ENCODE measurements at places on chromosomes 2 and 18.

GRCh38 chr2:118807668-118808428 is 39.6 kb downstream of the EN1 start:
- DNase-seq: no peak

GRCh38 chr2:20484810-20485611 is 38.1 kb downstream of the RHOB start:
- DNase-seq: no peak

GRCh38 chr2:143732871-143733270 is 603.7 kb downstream of the ARHGAP15 start:
- DNase-seq: no peak

- no peak for DNase-seq
Measured at GRCh38 chr18:39959839-39960238, 1995.2 kb upstream of the PIK3C3 start.

DNA sequence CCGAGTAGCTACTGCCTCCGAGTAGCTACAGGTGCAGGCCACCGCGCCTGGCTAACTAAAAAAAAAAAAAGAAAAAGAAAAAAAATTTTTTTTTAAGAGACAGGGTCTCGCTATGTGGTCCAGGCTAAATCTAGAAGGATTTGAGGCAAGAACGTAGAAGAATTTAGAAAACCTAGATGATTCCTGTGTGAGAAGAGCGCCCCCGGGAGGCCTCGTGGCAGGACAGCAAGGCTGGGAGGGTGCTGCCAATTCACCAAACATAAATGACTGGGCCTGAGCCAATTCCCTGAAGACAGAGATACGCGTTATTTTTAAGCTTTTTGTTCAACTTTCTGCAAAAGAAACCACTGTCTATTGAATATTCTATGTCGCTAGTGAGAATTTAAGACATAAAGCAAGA is 90.1 kb upstream of the TGFA start:
- DNase-seq: peak; percentile 24

GRCh38 chr2:234631646-234632514 is 135.0 kb upstream of the ARL4C start:
- no peak for DNase-seq

DNA sequence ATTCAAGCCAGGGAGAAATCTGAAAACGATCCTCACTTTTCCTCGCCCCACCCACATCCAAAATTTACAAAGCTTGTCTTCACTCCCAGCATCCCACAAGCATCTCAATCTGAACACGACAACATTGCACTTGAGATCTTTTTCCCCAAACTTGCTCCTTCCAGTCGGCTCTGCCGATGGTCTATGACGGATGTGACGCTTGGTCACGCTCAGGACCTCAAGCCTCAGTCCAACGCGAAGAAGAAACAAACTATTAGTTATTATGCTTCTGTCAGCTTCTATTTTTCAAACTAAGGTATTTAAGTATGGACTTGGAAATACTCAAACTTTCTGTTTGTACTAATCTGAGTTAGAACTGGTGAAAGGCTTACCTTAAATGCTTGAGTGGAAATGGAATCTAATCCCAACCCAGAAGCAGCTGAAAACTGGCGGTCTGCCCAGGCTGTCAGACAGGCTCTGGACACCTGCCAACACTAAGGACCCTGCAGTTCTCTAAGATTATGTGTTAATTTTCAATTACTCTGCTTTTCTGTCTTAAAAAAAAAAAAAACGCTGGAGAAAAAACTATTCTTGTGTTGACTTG is 132.1 kb upstream of the DNMT3A start:
- no peak for DNase-seq

DNA sequence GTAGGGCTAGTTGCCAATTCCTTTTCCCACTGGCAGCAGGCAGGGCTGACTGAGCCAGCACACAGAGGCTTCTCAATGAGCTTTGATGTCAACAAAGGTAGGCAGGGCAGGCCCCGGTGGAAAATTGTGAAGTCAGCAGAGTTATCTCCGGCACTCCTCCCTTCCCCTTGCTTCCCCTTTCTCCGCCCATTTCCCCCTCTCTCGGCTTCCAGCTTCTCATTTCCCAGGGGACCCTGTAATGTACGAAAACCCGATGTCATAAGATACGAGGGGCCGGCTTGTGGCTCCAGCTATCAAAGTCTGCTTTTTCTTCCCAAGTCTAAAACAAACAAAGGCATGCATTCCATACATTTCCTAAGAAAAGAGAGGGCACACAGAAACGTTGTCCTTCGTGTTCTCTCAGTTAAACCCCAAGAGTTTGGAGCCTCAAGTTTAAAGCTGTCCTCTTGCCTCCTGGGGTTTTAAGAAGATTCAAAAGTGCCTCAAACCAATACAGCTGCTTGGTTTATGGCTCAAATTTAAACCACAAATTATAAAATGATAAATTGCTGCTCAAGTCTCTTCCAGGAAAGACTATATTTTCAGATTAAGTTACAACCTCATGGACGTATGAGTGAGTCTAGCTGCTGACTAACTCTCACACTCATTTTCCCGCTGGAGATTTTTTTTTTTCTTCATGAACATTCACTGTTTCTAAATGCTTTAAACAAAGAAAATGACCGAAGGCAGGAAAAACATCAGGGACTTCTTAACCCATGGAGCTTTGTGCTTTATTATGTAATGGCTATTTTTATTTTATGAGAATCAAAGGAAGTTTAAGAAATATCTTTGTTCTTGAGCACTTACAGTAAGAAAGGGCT is 27.2 kb upstream of the EML4 start:
- peak; percentile 78 for DNase-seq

GRCh38 chr2:173205375-173205774 is 129.7 kb downstream of the MAP3K20 start:
- no peak for DNase-seq

- DNase-seq: no peak
Measured at GRCh38 chr2:233966388-233966787, 49.2 kb downstream of the TRPM8 start.

- DNase-seq: no peak
Measured at GRCh38 chr2:178220814-178221213, 26.5 kb downstream of the OSBPL6 start.

- no peak for DNase-seq
Measured at GRCh38 chr2:163665817-163666216, 70.0 kb downstream of the FIGN start.

DNA sequence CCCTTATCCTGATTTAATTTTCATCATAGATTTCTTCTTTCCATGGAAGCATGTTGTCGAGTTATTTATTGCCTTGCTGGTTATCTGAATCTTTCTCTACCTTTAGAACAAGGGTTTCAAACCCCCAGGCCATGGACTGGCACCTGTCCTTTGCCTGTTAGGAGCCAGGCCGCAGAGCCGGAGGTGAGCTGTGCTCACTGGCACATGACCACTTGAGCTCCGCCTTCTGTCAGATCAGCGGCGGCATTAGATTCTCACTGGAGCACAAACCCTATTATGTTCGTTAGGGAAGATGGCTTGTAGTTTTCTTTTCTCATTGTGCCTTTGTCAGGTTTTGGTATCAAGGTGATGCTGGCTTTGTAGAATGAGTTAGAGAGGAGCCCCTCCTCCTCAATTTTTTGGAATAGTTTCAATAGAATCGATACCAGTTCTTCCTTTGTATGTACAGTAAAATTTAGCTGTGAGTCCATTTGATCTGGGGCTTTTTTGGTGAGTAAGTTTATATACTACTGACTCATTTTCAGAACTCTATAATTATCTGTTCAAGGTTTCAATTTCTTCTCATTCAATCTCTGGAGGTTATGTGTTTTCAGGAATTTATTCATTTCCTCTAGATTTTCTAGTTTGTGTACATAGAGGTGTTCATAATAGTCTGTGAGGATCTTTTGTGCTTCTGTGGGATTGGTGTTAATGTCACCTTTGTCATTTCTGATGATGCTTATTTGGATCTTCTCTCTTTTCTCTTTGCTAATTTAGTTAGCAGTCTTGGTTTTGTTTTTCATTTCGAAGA is 668.0 kb upstream of the FAM98A start:
- DNase-seq: no peak

GRCh38 chr2:25977768-25978167 is 4.5 kb downstream of the KIF3C start:
- DNase-seq: no peak

- no peak for DNase-seq
Measured at GRCh38 chr2:149456285-149456684, 125.9 kb downstream of the LYPD6 start.

- no peak for DNase-seq
Measured at GRCh38 chr2:54757500-54757899, 34.0 kb downstream of the EML6 start.

DNA sequence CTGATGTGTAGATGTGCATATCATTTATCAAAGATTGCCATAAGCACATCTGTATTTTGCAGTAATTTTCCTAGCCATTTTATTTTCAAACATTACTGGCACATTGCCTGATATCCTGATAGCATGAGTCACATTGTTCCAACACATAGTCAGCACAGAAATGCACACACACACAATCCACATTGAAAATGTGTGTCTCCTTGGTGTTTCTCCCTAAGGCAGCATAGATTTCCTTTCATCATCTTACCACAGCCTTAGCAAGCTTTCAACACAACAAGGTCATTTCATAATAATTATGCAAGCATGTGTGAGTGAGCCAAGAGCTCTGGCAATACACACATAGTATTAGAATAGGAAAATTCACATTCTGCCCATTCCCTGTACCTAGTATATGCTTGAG is 245.4 kb upstream of the MEIS1 start:
- DNase-seq: no peak

- peak; percentile 61 for DNase-seq
Measured at GRCh38 chr2:38690499-38691420, 24.8 kb downstream of the GALM start.

- no peak for DNase-seq
Measured at GRCh38 chr2:64987956-64988419, 1.2 kb upstream of the SLC1A4 start.

- no peak for DNase-seq
Measured at GRCh38 chr2:108240966-108241365, 1.2 kb downstream of the SULT1C3 start.

- DNase-seq: no peak
Measured at GRCh38 chr2:36481709-36482108, 116.3 kb downstream of the FEZ2 start.

DNA sequence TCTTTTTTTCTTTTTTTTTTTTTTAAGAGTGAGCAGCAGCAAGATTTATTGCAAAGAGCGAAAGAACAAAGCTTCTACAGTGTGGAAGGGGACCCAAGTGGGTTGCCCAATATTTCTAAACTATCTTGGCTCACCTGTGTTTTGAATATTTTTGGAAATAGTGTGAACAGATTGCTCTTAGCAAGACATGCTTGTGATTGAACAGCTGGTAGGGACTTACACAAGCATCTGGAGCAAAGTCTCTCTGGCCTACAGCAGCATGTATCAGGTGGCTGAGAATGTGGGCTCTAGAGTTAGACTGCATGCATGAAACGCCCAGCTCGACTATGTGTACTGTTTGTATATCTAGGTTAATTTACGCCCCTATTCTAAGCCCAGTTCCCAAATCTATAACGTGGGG is 40.3 kb upstream of the FBXO11 start:
- DNase-seq: no peak

GRCh38 chr2:120680136-120680761 is 55.4 kb upstream of the GLI2 start:
- peak; percentile 85 for DNase-seq

DNA sequence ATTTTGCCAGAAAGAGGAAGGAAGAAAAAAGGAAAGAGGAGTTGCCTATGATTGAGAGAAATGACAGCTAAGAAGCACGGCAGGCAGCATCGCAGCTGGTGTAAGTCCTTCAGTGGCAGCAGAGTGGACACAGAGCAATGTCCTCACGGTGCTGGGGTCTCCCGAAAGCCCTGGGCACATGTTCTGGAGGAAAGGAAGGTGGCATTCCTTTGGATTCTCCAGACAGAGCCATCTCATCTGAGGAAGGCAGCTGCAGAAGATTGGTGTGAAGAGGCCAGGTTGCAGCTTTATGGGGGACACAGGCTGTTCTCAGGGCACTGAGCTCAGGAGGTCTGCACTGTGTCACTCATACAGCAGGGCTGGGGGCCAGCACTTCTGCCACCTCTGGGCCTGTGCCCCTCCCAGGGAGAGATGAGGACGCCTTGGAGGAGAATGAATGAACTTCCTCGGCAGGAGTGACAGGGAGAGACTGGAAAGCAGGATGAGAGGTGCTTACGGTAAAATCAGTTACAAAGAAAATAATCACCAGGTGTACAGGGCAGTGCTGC is 252.0 kb upstream of the MYT1L start:
- no peak for DNase-seq

DNA sequence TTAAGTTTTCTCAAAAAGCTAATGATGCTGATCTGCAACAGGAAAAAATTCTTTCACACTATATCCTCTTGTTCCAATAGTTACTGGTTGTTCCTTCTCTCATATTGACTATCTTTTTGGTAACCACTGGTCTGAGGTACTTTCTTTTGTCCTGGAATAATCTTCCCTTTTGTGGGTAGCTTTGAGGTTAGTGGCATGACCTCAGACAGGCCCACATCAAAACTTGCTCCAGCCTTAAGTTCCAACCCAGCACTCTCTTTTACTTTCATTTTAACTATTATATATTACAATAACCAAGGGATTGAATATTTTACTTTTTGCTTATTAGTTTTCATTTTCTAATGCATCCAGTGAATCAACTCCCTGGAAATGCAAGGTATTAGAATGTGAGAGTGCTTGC is 9.5 kb downstream of the REG1A start:
- no peak for DNase-seq

- DNase-seq: no peak
Measured at GRCh38 chr2:175463589-175464310, 282.2 kb upstream of the ATP5MC3 start.

DNA sequence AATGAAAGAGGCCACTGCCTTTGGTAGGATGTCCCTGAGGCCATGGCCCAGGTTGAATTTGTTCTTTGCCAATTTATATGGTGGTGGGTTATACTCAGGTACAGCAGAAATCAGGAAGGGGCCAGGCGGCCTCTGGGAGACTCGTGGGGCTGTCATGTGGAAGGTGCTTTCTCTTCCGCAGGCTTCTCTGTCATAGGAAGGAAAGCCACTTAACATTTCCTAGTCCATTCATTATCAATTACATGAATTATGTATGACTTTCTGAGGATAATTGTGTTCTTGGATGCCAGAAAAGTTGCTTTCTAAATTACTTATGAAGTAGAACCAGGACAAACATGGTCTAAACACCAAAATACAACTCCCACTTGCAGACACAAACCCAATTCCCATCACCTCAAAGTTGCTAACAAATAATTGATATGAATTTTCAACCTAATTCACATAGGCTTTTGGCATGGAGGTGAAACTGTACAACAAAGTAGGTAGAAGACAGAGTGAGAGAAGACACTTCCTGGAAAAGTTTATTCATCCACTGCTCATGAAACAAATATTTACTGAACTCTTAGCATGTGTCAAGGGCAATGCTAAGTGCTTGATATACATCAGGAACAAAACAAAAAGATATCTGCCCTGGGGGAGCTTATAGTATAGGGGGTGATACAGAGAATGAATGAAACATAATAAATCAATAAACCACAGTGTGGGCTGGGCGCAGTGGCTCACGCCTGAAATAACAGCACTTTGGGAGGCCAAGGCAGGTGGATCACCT is 50.5 kb upstream of the CHMP1B start:
- DNase-seq: no peak

GRCh38 chr2:231130336-231131056 is 5.7 kb upstream of the HTR2B start:
- no peak for DNase-seq

- no peak for DNase-seq
Measured at GRCh38 chr2:31235504-31235902, 1.6 kb downstream of the EHD3 start.

GRCh38 chr18:31420032-31420431 is 27.5 kb upstream of the DSG3 start:
- no peak for DNase-seq

GRCh38 chr2:124065636-124066035 is 40.5 kb downstream of the CNTNAP5 start:
- DNase-seq: no peak

Data from NCI-H460 (cell line).